Activated naive CD4-positive, alpha-beta T cell (primary cell): ENCODE measurements at places on chromosomes 5 and 9.

DNA sequence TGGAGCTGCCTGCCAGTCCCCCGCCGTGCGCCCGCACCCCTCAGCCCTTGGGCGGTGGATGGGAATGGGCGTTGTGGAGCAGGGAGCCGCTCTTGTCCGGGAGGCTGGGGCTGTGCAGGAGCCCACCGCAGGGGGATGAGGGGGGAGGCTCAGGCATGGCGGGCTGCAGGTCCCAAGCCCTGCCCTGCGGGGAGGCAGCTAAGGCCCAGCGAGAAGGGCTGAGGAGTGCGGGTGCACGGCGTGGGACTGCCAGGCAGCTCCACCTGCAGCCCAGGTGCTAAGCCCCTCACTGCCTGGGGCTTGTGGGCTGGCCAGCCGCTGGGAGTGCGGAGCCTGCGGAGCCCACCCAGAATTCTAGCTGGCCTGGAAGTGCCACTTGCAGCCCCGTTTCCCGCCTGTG, 991.7 kb upstream of the ARRDC3 start:
- no peak for DNase-seq

GRCh38 chr5:115033861-115034260, 135.8 kb downstream of the TRIM36 start:
- no peak for DNase-seq

- no peak for DNase-seq
Observed at GRCh38 chr5:98573834-98574320, 199.6 kb upstream of the RGMB start.

GRCh38 chr5:145915970-145916638, 20.3 kb upstream of the SH3RF2 start:
- DNase-seq = no peak

DNA sequence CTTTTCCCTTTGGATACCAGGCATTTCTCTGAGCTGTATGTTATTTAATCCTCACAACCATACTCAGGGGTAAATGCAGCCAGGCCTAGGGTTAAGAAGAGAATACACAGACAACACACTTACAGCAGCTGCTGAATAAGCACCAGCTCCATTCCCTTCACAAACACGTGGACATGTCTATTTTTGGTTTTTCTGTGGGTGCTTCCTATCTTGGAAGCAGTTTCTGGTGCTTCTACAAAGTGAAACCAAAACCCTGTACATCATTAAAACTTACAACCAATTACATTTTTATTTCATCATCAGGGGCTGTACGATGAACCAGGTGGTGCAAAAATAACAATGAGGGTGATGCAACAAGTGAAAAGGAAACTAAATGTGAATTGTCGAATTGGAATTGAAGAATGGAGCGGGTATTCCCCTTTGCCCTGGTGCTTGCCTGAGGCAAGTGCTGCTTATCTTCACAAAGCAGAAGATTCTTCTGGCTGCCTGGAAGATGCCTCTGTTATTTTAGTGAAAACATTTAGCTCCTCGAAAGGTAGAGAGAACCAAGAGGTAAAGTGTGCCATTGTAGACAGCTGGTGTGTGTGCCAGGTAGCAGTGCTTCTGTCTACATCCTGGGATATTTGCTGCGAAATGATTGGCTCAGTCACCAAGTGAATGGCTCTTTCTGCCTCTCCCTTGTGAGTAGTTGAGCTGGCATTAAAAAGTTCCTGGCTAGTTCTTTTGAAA, 18.6 kb upstream of the IFNB1 start:
- DNase-seq = no peak

- DNase-seq = no peak
Observed at GRCh38 chr9:124834591-124834990, 18.7 kb upstream of the WDR38 start.

- no peak for DNase-seq
Observed at GRCh38 chr5:136560126-136560525, 194.8 kb upstream of the TRPC7 start.

GRCh38 chr9:86602715-86603114, 248.5 kb upstream of the TUT7 start:
- no peak for DNase-seq

GRCh38 chr5:77302247-77302646, 91.8 kb downstream of the PDE8B start:
- DNase-seq = no peak

DNA sequence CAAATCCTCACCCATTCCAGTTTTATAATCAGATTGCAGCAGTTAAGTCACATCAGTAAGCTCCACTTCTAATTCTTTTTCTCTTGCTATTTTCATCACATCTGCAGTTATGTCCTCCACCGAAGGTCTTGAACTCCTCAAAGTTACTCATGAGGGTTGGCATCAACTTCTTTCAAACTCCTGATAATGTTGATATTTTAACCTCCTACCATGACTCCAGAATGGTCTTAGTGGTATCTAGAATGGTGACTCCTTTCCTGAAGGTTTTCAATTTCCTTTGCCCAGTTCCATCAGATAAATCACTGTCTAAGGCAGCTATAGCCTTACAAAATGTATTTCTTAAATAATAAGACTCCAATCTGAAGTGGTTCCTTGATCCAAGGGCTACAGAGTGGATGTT, 53.8 kb upstream of the EDIL3 start:
- no peak for DNase-seq

DNA sequence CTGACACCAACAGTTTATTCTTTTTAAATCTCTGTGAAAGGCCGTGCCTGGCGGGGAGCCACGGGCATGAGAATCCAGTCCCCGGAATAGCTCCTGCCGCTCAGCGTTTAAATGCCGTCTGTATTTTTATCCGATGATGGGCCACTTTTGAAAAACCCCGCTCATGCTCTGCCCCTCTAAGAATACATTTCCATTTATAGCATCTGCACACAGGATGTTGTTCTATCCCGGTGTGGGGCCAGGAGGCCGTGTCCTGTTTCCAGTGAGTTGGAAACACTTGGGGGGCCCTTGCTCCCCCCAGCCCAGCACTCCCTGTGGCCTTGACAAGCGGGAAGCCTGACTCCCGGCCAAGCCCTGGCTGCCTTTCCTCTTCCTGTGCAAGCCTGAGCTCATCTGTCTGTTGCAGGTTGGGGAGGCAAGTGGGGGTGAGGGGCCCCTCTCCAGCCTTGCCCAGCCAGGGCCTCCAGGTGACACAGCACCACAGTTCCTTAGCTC, 39.0 kb downstream of the ERGIC1 start:
- no peak for DNase-seq

- DNase-seq = no peak
Observed at GRCh38 chr5:161414896-161415295, 131.6 kb downstream of the GABRB2 start.

- DNase-seq = no peak
Observed at GRCh38 chr9:97220894-97221477, 86.5 kb upstream of the CCDC180 start.

- DNase-seq = no peak
Observed at GRCh38 chr5:155512329-155512728, 498.8 kb downstream of the KIF4B start.

DNA sequence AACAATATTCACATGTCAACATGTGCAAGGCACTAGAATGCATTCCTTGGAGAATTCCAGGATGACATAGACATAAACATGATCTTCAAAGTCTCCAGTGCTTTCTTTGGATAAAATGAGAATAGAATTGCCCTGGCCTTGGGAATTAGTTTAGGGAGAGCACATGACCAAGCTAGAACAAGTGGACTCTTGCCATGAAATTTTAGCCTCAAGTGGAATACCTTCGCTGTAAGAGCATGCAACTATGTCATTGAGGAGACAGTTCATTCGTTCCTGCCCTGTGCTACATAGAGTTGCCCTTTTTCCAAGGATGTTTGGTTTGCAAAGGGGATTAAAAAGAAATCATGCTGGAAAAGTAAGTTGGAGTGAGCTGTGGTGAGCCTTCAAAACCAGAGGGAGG, 42.7 kb downstream of the ZFAND5 start:
- no peak for DNase-seq

DNA sequence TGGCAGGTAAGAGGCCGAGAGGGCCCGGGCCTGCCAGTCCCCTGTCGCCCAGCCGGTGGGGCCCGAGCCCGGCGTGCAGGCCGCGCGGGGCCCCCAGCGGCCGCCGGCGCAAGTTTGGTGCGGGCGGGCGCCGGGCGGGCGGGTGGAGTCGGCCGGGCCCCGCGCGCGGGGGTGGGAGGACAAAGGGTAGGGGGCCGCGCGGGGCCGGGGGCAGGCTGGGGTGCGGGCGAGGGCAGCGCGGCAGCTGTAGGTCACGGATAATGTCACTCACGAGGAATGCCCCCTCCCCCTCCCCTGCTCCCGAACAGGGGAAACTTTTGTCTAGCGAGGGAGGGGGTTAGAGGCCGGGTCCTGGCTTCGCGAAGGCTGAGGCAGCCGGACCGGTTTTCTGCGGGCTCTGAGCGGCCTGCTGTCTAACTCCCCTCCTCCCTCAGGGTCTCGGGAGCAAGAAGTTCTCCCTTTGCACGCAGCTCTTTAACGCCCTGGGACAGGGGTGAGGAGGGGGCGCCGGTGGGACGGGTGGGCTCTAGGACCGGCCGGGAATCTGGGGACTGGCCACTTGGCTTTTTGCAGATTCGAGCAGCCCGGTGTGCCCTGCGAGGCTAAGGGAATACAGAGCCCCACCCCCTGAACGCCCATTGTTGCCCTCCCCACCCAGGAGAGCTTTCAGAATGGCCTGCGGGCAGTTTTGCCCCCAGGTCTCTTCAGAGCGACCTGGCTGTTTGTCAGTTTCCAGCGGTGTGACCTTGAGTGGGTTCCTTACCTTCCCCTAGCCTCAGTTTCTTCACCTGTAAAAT, 21.3 kb upstream of the NDST1 start:
- no peak for DNase-seq

GRCh38 chr5:172420235-172420939, 33.9 kb downstream of the SH3PXD2B start:
- DNase-seq = no peak

GRCh38 chr5:100550531-100551051, 15.4 kb downstream of the FAM174A start:
- DNase-seq = no peak

DNA sequence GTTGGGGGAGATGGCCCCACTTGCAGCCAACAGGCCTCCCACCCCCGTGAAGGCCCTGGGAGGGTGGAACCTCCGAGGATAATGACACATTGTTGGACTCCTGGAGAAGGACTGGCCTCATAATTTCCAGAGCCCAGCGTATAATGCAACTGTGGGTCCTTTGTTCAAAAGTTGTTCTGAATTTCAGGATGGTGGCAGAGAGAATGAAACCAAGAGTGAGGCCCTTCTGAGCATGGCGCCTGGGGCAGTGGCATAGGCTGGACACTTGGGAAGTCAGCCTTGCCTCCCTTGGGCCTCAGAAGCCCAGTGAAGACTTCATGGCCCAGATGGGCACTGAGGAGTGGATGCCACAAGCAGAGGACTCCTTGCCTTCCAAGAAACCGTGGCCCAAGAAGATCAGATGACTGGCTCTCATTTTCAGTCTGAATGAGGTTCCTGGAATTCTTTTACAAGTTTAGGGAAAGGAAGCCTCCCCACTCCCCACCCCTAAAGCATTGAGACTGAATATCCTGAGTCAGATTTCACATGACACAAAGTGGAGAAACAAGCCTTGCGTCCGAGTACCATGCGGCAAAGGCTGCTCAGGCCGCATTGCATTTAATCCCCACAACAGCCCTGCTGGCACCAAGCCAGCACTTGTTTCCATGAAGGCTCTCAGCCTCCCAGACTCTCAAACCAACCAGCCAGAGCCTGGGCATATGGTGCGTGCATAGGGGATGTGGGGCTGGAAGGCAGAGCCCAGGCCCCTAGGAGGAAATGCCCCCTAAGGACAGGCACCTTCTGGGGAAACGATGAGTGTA, 96.7 kb upstream of the SMIM23 start:
- no peak for DNase-seq

DNA sequence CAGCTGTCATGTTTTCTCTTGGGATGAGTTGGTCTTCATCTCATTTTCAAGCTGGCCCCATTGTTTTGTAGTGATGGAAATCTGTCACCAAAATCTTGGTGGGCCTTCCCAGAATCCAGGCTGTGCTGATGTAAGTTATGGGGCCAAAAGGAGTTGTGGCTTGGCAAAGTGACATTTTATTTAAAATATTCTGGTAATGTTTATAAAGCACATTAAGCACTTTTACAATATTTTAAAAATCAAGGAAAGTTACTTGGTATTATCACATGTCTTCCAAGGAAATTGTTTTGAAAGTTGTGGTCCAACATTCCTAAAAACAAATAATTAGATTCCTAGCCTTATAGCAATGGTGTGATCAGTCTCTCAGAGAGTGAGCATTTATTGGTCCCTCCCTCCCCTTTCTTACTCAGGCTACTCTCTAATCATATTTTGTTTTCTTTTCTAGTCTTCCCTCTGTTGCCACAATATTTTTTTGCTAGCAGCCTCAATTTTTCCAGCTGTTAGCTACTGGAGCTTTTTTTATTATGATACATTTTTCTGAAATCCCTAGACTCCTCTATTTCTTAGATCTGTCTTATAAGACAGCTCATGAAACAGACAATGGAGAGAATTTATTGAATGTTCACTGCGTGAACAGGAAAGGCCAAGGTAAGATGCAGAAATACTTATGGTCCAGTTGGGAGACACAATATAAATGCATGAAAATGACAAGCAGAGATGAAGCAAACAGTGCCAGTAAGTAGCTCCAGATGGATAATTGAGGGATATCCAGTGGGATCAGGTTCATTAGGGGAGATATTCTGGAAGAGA, 408.1 kb upstream of the ZNF608 start:
- DNase-seq = no peak

DNA sequence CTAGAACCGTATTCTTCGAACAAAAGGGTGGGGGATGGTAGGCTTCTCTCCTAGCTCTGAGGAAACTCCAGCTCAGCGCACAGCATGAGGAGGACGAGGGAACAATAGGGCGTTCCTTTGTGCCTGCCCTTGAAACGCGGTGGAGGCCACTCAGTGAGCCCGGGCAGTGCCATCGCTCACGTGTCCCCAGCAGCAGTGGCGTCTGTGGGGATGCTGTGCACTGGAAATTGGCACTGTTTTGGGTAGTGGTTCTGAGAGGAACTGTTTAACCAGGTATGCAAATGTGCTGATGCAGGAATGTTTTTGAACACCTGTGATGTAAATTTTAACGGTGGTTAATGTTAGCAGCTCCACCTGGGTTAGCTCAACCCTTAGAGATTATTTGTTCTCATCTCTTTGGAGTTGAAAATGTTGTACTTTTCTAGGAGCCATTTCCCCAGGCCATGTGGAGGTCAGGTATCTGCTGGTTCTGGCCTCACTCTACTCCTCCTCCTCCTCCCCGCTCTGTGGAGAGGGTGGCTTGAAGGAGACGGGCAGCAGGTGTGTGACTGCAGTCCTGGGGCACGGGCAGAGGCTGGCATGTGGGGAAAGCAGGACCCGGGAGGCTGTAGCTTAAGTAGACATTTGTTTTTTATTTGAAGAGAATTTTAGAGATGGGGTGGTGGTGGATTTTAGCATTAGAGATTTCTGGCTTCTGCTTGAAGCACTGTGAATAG, 48.3 kb downstream of the EHMT1 start:
- DNase-seq = no peak

DNA sequence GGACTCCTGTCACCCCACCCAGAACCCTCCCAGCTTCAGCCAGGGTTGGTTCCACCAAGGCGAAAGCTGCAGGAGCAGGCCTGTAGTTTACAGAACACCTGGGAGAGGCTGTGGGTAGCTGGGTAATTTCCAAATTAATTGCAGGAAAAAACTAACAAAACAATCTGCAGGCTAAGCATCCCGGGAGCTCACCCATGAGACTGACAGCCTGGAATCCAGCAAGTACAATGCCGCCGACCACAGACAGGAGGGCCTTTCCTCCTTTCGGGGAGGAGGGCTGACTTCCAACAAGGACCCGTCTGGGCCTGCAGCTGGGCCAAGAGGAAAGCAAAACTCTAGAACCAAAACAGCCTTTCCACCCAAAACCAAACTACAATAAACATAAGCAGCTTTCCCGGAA, 10.3 kb downstream of the FOXE1 start:
- DNase-seq = no peak

GRCh38 chr9:20408513-20408912, 213.8 kb downstream of the MLLT3 start:
- no peak for DNase-seq

- DNase-seq = no peak
Observed at GRCh38 chr5:117245130-117245529, 670.5 kb upstream of the SEMA6A start.
